ENCODE measurements at places on chromosomes 3 and 15.

DNA sequence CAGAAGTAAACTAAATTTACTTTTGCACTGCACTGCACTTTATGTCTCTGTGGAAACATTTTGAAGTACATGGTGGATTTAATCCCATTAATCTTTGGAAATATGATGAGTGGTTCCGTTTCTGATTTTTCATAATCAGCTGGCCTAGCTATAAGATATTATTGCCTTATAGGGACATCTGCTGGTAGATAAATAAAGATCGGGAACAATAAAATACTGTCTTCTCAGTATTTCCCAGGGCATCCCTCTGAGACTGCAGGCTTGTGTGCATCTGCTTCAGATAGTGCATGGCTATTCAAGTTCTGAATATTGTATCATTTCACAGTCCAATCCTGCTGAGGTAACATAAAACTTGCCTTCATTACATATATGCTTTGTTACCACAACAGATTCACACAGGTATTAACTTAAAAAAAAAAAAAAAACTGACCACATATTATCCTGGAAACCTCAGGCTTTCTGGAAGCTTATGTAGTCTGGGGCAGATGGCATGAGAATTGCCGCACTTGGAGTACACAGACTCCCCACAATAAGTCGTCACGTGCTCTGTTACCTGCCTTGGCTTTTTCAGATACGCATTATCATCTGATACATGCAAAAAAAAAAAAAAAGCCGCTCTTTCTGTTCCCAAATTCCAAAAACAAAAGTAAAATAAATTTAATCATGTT lies 330.8 kb upstream of the AGTR1 start:
- DNase-seq: peak; percentile 61

GRCh38 chr3:42499478-42499871 lies 3.0 kb upstream of the VIPR1 start:
- DNase-seq: no peak

- no peak for DNase-seq
These were observed 6.3 kb downstream of the DUOXA1 start for GRCh38 chr15:45123397-45123796.

DNA sequence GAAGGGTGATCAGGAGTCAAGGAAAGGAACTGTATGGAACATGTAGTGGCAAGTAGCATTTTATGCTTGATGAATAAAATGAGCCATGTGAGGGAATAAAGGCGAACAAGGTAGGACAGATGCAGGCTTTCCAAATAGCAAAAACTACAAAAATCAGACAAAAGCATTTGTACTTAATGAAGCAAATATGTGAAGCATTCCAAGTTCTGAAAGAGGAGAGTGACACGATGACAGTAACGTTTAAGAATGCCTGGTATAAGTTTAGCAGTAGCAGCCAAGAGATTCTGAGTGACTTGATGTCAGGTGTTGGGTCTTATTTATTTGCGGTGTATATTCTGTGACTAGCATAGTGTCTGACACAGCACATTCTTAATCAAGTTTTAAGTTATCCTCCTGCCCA lies 408.2 kb upstream of the RASGRP1 start:
- no peak for DNase-seq

GRCh38 chr15:88401996-88402656 lies 65.1 kb downstream of the MRPL46 start:
- DNase-seq: peak; percentile 77

- DNase-seq: no peak
These were observed 12.0 kb downstream of the DLL4 start for GRCh38 chr15:40941068-40941527.

- DNase-seq: no peak
These were observed 4.8 kb downstream of the CX3CR1 start for GRCh38 chr3:39275052-39275451.

DNA sequence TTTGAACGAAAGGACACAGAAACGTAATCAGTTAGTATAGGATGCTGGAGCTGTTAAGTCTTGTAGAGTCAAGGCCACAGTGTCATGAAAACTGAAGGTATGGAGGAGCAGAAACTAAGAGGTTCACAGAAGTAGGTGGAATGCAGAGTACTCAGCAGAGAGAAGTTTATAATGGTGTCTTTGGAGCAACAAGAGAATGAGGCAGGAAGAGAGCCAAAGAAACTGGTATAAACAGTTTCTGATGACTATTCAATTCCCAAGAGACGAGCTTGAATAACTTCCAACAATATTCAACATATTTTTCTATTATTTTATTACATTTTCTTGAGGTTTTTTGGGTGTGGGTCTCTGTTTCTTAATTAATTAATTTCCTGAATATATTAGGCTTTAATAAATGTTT lies 29.6 kb downstream of the GALK2 start:
- no peak for DNase-seq

- no peak for DNase-seq
These were observed 158.2 kb downstream of the P3H2 start for GRCh38 chr3:189962466-189962865.

DNA sequence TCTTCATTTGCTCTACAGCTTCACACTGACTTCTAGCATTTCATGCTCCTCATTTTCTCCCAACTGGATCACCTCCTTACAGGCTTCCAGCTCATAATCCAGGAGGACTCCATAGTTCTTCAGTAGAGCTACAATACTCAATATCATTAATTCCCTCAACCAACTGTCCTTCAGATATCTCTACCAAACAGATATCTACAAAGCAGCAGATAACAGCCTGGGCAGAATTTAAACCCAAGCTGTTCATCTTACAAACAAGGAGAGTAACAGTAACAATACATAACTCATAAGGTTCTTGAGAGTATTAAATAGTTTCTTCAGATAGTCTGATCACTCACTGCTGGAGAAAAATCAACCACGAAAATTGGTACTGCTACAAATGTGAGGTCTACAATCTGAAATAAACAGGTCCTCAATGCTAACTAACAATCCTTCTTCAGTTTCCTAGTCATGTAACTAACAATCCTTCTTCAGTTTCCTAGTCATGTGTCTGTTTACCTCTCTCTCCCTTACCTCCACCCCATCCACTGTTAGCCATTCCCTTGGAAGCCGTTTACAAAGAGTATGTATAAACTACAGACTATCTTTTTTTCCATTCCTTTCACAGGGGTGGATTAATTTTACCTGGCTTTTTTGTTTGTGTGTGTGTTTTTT lies 5.0 kb downstream of the PEAK1 start:
- DNase-seq: no peak

- no peak for DNase-seq
These were observed 15.9 kb downstream of the ZXDC start for GRCh38 chr3:126459763-126460127.

DNA sequence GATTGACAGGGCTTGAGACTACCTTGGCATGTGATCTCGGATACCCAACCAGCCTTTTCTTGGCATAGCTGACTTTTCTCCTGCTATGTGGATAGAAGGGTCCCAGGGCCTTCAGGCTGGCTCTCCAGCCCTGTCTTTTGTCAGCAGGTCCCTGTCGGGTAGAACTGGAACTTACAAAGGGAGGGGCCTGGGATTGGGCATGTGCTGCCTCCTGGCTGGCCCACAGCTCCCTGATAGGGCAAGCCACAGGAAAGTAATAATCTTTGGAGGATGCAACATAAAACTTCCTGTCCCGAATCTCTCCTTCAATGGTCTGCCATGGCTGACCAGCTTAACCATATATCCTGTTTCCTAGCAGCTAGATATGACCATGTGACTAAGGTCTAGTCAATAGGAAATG lies 89.1 kb downstream of the ABHD5 start:
- DNase-seq: no peak

DNA sequence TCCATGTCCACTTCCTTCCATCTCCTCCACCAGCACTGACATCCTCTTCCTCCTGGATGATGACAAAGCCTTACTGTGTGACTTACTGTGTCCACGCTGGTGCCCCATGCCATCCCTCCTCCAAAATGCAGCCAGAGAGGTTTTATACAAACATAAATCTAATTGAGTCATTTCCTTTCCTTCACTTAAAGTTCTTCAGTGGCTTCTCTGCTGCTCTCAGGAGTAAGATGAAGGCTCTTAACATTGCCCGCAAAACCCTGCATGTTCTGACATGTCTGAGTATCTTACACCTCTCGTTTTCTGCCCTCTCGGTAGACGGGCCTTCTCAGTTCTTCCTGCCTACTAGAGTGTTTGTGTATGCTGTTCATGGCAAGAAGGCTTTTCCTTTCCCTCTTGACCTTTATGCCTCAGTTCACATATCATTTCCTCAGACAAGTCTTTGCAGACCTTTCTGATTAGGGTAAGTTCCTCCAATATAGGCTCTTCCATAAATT lies 175.5 kb downstream of the CFAP20DC start:
- DNase-seq: no peak
